ENCODE measurements at places on chromosomes 6 and 20.

DNA sequence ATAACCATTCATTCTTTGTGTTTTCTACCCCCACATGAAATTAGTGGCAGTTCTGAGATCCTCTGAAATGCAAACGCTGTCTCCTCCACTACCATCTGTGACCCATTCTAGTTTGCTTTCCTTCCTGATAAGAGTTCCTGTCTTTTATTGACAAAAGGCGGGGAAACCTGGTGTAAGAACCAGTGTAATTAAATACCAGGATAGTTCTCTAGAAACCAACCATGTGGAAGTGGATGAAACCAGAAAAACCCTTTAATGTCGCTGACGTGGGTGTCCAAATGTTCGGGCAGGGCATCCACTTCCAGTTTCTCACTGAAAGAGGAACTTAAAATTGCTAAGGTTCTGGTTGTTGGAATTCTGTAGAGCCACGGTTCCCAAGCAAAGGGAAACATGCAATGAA, 79.1 kb downstream of the TNFRSF21 start:
- no peak for DNase-seq

DNA sequence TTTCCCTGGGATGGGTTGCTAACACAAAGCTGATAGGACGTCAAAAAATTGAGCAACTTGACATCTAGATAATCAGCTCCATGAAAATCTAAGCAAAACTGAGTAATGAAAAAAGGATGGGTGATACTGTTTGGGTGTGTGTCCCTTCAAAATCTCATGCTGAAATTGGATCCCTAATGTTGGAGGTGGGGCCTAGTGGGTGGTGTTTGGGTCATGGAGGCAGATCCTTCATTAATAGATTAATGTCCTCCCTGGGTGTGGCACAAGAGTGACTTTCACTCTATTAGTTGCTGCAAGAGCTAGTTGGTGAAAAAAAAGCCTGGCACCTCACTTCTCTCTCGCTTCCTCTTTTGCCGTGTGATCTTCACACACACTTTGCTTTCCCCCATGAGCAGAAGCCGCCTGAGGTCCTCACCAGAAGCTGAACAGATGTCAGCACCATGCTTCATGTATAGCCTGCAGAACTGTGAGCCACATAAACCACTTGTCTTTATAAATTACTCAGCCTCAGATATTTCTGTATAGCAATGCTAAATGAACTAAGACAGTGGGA, 160.9 kb downstream of the FRK start:
- no peak for DNase-seq

DNA sequence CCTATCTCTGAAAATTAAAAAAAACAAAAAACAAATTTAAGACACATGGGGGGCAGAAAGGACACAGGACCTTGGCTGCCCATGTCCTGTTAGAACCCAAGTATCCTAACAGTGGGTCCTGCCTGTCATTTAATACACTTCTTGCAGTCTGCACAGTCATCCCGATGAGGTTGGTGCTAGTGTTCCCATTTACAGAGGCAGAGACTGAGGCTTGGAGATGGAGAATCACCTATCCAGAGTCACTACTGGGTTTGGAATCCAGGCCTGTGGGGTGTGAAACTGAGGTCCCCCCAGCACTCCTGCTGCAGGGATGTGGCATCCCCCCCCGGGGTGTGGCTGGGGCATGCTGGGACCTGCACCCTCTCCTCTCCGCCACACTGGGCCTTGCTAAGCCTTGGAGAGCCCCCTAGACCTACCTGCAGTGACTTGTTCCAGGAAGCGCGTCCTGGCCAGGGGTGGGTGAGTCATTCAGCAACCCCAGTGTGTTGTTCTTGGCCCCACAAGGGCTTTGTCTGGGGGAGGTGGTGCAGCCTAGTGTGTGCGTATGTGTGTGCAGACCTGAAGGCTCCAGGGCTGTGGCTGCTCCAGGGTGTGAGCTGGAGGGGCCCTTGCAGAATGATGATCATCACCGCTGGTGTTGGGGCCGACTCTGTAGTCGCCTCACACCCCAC, 49.7 kb downstream of the BCAS4 start:
- DNase-seq = no peak

DNA sequence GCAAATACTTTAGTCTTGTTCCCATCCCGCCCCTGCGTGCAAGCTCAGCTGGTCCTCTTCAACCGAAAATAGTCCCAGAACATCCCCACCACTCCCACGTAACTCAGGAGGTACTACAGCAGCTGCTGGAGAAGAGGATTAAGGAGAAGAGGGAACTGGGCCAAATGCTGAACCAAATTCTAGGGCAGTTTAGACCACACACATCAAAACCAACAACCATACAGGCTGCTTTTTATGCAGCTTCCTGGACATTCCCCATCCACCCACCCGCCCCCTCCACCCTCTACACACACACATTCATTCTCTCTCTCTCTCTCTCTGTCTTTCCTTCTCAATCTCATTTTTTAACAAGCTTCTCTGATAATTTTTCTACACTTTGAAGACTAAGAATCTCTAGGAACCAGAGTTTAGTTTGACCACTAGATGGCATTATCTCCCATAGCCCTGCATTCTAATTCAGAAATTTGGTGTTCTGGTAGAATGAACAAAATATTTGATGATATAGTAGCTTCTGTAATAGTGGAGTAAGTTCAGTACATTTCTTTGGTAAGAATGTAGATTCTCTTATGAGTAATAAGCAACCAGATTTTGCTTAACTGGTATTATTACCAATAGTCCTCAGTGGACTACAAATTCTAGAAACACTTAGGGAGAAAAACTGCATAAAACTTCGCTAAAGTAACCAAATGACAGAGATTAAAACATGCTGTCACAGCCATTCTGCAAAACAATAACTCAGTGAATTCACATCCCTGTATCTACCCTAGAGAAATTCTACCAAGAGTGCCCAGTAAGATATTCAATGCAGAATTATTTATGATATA, 52.1 kb upstream of the BEND6 start:
- no peak for DNase-seq

DNA sequence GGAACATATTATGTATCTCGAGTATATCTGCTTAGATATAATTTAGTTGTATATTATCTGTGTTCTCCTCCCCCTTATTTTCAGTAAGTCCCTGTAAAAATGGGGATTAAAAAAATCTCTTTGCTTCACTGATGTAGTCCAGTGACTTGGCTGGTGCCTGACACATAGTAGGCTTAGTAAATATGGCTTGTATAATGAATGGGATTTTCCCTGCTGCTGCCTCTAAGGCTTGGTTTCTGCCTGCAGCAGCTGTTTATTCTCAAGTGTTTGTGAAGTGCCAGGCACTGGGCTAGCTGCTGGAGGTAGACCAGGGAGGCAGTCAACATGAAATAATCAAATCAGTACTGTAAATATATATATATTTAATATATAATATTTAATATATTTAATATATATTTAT, 1.6 kb upstream of the ZFP64 start:
- DNase-seq = no peak

GRCh38 chr6:20286968-20287565, 74.8 kb upstream of the MBOAT1 start:
- no peak for DNase-seq

DNA sequence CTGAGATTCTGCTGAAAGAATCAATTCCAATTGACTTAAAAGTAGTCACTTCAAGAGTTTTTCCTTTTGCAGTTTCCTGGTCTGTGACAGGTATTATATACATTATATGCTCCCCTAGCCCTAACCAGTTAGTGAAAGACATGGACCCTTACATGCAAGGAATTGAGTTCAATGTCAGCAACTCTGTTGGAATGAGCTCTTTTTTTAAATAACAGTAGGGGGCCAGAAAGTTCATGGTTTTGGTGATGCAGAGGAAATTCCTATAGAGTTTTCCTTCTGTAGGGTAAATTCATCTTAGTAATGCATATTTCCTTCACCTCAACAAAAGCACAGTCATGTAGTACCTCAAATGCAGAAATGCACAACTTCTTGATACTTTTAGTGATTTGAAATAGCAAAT, 172.2 kb downstream of the KIF6 start:
- no peak for DNase-seq

- no peak for DNase-seq
Observed at GRCh38 chr6:24089736-24090135, 36.3 kb upstream of the NRSN1 start.

GRCh38 chr20:37366743-37367142, 20.8 kb downstream of the SRC start:
- no peak for DNase-seq

GRCh38 chr6:158713469-158713868, 63.6 kb downstream of the SYTL3 start:
- no peak for DNase-seq

GRCh38 chr6:112007805-112008204, 46.1 kb upstream of the CCN6 start:
- DNase-seq = no peak

GRCh38 chr20:25053255-25054031, 4.5 kb downstream of the ACSS1 start:
- no peak for DNase-seq

- DNase-seq = no peak
Observed at GRCh38 chr20:50513169-50514034, 3.2 kb downstream of the PTPN1 start.

DNA sequence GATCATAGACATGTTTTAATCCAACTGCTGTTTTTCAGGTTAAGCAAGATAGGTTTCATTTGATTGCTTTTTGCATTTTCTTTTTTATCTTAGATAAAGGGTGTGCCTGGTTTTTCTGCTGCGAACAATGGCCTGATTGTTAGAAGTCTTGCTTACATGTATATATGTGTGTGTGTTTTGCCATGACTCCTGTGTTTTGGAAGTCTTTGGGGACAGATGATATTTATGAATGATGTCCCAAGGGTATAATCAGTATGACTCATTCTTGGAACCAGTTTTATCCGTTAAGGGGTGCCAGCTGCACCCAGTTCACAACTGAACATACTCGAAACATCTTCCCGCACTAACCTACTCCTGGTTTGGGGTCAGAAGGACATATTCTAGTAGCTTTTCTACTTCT, 230.1 kb upstream of the SUPT3H start:
- no peak for DNase-seq

DNA sequence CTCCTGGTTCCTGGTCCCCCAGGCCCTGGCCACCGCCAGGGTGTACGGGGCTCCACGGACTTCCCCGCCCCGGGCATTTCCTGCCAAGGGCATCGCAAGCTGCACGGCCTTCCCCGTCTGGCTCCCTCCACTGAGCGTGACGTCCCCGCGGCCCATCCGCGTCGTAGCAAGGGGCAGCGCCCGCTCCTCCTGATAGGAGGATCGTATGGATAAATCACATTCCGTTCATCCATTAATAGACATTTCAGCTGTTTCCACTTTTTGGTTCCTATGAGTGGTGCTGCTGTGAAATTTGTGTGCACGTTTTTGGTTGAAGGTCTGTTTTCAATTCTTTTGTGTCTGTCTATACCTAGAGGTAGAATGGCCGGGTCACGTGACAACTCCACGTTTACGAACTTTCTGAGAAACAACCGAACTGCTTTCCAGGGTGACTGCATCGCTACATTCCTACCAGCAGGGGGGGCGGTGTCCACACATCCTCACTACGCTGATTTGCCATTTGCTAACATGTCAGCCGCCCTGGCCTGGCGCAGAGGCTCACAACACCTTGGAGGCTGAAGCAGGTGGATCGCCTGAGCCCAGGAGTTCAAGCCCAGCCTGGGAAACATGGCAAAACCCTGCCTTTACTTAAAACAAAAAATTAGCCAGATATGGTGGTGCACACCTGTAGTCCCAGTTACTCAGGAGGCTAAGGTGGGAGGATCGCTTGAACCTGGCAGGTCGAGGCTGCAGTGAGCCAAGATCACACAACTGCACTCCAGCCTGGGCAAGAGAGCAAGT, 37.7 kb downstream of the KCNQ2 start:
- peak; percentile 7 for DNase-seq

- no peak for DNase-seq
Observed at GRCh38 chr6:4434655-4435054, 299.3 kb upstream of the ECI2 start.

DNA sequence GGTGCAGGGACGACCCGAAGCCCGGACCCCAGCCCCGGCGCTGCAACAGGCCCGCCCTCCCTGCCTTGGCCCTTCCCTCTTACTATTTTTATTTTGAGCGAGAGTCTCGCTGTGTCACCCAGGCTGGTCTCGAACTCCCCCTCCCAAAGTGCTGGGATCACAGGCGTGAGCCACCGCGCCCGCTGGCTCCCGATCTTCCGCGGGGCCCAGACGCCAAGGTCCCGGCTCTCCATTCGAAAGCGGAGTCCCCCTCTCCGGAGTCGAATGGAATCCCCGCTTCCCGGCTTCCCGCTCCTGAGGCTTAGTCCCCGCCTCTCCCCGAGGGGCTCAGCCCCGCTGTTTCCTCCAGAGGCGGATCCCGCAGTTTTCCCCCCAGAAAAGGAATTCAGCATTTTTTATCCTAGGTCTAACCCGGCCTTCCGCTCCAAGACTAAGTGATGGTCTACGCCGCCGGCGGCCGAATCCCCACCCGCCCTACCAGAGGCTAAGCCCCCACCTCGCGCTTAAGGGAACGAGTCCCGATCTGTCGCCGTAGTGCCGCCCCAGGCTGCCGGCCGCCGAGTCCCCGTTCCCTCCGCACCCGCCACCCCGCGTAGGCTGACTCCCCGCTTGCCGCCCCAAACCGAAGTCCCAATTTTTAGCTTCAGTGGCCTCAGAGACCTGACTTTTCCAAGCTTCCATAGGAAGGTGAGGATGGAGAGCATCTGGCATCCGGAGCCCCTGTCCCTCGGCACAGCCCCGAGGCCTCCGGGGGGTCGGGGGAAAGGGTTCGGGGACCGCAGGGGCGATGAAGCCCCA, 11.5 kb upstream of the TMC2 start:
- DNase-seq = no peak

- DNase-seq = no peak
Observed at GRCh38 chr6:42714098-42714761, 8.2 kb downstream of the PRPH2 start.

GRCh38 chr6:155628306-155628705, 172.7 kb upstream of the NOX3 start:
- no peak for DNase-seq

GRCh38 chr6:42226161-42226611, 8.5 kb upstream of the MRPS10 start:
- DNase-seq = peak; percentile 8

DNA sequence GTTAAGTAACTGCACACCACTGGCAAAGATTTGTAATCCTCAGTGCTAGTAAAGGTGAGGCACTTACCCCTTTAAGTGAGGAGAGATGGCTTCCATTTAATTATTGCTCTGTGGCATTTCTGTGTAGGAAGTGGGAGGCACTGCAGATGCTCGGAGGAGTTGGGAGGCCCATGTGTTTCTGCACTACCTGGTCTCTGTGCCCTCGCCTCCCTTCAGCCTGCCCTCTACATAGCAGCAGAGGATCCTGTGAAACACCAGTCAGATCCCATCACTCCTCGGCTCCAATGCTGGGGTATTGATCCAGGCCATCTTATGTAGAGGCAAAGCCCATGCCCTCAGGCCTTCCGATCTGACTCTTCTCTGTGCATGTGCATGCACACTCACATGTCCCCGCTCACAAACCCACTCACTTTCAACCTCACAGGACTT, 67.0 kb downstream of the SLX4IP start:
- DNase-seq = no peak

- no peak for DNase-seq
Observed at GRCh38 chr6:152824666-152825065, 74.1 kb downstream of the VIP start.

GRCh38 chr20:13221313-13221672, 219 bp downstream of the ISM1 start:
- no peak for DNase-seq

Measured in BJ (cell line).